Stimulated activated CD4-positive, alpha-beta T cell treated with anti-CD3 and anti-CD28 coated beads, Interleukin-4, amount 100 ng/mL, for 1 hour (primary cell): ENCODE measurements at places on chromosomes 12 and 14.
A peak's percentile ranks its signal among the peaks of the same experiment; 100 is the strongest.

- DNase-seq, result peak; percentile 79
These were observed 11.9 kb downstream of the RARG start for GRCh38 chr12:53219956-53220693.

DNA sequence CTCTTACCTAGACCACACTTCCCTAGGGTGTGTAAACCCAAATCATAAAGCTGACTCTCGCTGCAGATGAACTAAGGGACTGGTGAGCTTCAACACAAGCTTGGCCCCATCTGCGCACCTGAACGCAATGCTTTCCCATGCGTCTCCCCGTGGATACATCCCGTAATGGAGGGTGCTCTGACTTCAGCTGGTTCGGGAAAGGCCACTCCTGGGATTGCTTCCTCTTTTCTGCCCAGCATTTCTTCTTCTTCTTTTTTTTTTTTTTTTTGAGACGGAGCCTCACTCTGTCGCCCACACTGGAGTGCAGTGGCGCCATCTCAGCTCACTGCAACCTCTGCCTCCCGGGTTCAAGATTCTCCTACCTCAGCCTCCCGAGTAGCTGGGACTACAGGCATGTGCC is 27.7 kb upstream of the ETFBKMT start:
- DNase-seq, result no peak

DNA sequence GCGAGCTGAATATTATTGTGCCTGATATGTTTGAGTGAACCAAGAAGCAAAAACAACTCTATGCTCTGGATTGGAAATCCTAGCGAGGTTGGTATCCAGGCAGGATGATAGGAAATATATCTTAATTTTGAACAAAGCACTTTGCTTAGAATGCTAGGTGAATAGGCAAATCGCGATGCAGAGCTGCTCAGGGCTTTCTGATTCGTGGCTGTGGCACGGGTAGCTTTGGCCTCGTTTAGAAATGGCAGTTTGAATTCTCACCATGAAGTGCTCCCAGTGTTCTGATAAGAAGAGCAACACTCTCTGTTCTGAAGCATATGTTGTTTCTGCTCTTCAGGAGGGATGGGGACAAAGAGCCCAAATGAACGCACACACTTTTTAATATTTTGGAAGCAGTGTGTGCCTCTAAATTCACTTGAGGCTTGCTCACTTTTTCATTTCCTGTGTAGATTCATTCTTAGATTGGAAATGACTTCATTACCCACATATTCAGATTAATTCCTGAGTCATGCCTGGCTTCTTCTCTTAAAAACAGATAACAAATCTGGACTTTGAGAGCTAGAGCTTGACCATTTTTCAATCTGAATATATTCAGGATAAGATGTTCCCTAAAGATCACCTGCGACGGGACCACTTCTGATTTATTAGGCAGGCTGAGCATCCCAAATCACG is 200.9 kb downstream of the RPAP3 start:
- no peak for DNase-seq

DNA sequence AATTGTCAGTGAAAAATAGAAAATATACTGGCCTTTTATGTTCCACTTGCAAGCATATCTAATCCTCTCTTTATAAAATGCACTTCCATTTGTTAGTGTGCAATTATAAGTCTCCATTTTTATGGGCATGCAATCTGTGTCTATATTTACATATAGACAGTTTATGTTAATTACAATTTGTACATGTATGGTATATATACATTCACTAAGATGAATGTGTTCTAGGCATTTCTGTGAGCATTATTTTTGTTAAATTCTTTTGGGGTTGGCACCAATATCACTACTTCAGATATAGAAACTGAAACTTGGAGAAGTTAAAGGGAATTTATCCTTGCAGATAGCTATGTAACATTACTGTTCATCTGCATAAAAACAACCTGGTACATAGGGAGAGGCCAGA is 470.8 kb upstream of the LMO3 start:
- DNase-seq, result no peak

GRCh38 chr12:51390891-51391282 is 319 bp downstream of the GALNT6 start:
- DNase-seq, result peak; percentile 24

GRCh38 chr12:2054091-2055018 is 1.6 kb downstream of the CACNA1C start:
- DNase-seq, result no peak

DNA sequence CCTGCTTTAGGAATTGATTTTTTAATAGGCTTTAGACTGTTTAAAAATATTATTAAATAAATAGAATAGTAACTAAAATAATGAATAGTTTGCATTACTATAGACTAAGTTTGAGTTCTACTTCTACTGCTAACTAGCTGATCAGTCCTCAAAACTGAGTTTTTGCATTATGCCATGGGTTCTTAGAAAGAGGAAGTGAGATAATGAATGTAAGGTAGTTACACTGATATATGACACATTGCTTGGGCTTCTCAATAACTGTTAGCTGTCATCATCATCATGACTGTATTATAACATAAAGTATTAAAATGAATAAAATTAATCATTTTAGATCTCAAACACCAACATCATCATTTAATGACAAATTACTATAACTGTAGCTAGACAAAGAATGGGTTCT is 949.7 kb downstream of the TRHDE start:
- DNase-seq, result no peak

- no peak for DNase-seq
These were observed 228.1 kb downstream of the CHST11 start for GRCh38 chr12:104684884-104685283.

DNA sequence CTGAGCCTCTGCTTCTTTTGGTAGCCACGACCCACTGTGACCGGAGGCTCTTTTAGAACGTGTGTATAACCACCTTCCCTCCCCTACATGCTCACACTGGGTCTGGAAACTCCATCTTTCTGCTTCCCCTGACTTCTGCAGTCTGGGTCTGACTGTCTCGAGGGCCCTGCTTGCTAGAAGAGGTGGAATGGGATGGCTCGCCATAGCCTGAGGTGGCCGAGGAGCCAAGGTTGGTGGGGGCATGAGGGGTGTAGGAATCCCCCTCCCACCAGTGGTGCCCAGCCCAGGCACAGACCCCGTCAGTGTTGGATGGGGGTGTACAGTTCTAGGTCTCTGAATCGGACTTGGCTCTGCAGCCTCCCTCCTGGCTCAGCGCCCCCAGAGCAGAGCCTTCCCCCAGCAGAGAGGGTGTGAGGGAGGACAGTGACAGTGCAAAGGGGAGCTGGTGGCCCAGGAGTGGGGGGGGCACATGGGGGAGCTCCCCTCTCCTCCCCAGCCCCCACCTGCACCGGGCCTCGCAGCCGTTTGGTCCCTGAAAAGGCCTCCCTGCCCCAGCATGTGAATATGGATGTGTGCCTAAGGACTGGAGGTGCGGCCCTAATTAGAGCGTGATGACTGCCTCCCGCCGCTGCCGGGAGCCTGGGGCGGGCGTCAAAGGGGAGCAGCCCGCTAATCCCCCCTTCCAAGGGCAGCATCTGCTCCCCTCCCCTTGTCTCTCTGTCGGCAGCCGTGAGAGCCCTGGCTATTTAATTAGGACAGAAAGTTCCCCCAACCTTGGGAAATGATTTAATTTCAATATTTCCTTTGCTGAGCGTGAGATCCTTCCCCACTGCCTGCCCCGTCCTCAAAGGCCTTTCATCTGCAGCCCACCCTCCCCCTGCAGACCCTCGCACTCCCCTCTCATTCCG is 196.2 kb upstream of the C14orf180 start:
- DNase-seq, result no peak

DNA sequence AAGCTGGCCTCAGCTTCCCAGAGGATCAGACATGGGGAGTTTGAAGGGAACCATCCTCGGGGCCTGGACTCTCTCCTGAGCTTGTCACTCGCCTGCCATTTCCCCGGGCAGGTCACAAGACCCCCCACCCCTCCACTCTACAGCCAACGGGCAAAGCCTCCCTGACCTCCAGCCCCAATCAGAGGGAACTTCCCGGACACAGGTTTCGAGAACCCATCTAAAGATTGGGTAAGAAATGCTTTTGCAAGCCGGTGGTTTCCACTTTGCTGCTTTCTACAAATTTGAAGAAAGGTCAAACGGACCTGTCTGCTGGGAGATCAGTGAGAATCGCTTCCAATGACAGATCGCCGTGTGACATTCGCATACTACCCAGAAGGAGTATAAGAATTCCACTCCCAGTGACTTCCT is 89.6 kb downstream of the SCARB1 start:
- DNase-seq, result no peak

DNA sequence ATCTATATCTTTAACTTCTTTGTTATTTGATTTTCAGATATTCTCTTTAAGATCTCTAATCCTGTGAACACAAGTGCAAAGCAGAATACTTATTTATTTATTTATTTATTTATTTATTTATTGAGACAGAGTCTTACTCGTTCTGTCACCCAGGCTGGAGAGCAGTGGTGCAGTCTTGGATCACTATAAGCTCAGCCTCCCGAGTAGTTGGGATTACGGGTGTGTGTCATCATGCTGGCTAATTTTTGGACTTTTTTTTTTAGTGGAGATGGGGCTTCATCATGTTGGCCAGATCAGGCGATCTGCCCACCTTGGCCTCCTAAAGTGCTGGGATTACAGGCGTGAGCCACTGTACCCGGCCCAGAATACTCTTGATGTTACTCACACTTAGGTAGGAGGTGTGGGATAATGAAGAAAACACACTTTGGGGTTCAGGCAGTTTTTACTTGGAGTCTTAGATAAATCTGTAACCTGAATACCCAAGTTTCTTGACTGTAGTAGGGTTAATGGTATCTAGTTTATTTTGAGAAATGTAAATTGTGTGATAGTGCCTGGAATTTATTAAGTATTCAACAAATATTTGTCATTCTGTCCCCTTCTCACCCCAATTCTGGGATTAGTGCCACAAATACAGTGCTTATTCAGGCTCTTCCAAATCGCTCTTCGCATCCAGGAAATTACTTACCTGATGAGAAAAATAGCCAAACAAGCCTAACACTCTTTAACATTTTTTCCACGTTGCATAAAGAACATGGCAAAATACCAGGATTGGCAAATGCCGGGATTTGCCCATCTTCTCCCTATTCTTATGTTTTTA is 33.0 kb downstream of the METAP2 start:
- DNase-seq, result no peak

DNA sequence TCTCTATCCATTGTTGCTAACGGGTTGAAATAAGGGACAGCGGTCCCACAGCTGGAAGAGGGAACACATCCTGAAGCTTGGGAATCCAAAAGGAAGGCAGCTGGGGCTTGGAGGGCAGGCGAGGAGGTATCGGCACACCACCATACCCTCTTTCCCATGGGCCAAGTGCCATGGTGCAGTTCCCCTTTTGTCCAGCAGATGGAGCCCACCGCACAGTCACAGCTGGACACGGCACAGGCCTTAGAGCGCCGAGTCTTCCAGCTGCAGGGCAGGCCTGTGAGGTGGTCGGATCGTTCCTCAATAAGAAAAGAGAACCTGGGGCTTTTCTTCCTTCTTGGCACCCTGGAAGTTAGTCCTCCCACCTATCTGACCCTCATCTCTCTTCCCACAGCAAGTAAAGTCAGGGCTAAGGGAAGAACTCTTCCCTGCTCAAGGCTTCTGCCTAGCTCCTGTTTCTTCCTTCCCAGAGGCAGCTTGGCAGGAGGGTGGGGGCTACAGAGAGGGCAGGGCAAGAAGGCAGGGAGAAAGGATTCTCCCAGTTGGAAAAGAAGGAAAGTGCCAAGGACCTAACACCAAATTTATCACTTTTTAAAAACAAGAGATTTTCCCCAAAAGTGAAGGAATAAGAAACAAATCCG is 8.6 kb downstream of the PPP1R1A start:
- DNase-seq, result peak; percentile 81

- DNase-seq, result no peak
These were observed 62.5 kb upstream of the HIF1A start for GRCh38 chr14:61632807-61633206.

GRCh38 chr12:74903522-74903921 is 306.1 kb downstream of the KCNC2 start:
- no peak for DNase-seq

GRCh38 chr12:32893458-32893857 is 3.1 kb downstream of the PKP2 start:
- no peak for DNase-seq

DNA sequence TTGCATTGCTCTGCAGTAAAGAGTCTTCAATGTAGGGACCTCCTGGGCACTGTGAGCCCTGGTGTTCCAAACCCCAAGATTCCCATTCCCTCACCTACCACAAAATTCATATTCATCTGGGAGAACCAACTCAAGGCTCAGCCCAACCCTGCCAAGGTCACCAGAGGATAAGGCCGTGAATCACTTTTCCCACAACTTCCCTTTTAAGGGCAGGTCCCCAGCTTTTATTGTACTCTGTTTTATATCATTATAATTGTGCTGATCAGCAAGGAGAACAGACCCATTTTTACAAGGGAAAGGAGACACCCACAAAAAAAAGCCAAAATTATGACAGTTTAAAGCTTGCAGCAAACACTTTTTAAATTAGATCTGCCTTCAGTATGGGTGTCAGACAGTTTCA is 363.0 kb upstream of the FKBP4 start:
- DNase-seq, result no peak

GRCh38 chr14:93033084-93033982 is 82.4 kb downstream of the ITPK1 start:
- DNase-seq, result no peak

DNA sequence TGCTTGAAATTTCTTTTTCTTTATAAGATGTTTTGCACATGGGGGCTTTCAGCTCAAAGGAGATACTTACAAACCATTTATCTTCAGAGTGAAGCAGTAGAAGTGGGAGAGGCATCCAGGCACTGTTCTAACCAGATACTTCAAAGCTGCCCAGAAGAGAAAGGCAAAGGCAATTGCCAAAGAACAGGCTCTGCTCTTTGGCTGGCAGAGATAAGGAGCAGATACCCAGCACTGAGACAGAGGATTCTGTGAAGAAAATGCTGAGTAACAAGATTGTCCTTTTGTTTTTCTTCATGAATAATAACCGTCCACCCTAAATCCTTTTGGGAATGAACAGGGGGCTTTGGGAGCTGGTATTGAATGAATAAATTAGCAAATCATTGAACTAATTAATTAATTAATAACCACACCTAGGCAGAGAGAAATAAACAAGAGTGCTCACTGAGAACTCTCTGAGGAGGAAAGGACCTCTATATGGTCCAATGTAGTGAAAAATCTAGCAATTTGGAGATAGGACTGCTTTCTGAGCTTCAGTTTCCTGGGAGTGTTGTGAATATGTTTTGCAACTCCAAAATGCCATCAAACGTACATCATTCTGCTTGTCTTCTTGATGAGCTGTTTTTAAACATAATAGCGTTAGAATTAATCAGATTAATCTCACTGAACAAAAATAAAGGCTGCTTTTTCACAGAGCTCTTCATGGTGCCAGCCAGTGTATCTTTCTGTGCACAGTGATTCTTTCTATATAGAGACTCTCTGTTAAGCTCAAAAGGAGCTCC is 192.8 kb upstream of the AMIGO2 start:
- DNase-seq, result no peak

- no peak for DNase-seq
These were observed 194.5 kb upstream of the RGS6 start for GRCh38 chr14:71737760-71738159.

GRCh38 chr12:22916815-22917214 is 291.8 kb downstream of the ETNK1 start:
- DNase-seq, result no peak

- DNase-seq, result no peak
These were observed 220.7 kb upstream of the EGLN3 start for GRCh38 chr14:34171431-34172172.
